ENCODE measurements at places on chromosomes 5 and 9.

- no peak for DNase-seq
Measured at GRCh38 chr9:2662496-2662895, 40.9 kb downstream of the VLDLR start.

DNA sequence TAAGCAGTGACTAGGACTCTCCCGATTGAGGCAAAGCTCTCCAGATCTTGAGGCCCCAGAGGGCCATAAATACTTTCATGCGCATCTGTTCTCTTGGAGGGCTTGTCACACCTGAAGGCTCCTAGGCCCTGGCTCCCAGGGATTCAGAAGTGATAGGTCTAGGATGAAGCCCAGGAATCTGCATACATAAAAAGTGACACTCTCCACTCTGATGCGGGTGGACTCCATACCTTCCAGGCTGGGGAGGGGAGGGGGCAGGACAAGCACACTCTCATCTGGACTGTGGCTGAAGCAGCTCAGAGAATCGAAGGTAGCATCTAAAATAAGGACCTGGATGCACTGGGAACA, 9.1 kb upstream of the CYSTM1 start:
- DNase-seq, result no peak

GRCh38 chr9:114653556-114654159, 3.9 kb downstream of the TEX53 start:
- peak; percentile 59 for DNase-seq

- DNase-seq, result no peak
Measured at GRCh38 chr5:132949136-132949535, 14.3 kb downstream of the AFF4 start.

- no peak for DNase-seq
Measured at GRCh38 chr9:86580688-86581087, 226.5 kb upstream of the TUT7 start.

DNA sequence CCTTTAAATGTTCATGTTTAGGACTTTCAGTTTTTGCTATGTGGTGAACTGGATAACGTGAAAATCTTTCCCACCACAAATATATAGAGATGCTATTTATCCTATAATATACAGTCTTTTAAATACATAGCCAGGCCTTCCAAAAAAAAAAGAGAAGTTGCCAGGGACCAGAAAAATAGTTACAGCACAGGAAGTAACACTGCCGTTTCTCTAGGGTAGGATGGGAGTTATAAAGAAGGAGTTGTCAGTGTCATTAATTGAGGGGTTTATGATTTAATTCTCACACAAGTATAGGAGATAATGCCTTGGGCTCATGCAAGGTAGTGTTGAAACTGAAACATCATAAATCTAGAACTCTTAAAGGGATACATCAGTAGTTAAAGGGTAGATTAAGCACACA, 83.9 kb downstream of the LRRC70 start:
- no peak for DNase-seq

GRCh38 chr9:32854271-32854670, 70.9 kb downstream of the TMEM215 start:
- DNase-seq, result no peak

DNA sequence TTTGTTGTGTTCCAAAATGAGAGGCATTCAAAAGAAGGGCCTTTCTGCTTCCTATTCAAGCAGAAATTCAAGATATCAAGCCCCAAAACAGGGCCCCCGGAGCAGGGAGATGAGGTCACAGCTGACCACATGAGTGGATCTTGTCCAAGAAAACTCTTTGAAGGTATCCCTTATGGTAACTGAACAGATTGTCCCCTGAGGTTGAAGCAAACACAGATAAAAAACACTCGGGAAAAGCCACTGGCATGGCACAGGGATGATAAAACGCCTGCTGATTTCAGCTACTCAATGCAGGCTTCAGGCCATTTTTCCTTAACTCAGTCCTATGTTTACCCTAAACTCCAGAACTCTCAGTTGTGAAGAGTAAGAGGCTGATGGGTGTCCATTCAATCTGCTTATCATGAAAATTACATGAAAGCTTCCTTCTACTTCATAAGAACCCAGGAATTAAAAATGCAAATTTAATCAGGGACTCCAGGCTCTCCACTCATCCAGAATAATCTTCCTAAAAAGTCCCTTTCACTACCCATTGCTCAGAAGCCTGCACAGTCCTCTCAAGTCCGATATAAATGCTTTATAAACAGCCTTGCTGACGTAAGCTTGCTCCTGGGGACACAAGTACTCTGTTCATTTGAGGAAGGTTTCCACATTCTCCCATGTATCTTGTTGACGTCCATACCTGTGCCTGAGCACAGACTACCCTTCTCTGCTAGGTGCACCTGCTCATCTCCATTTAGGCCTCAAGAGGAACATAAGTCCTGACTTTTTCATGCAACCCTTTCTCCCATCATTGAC, 35.9 kb upstream of the SLC1A3 start:
- no peak for DNase-seq

DNA sequence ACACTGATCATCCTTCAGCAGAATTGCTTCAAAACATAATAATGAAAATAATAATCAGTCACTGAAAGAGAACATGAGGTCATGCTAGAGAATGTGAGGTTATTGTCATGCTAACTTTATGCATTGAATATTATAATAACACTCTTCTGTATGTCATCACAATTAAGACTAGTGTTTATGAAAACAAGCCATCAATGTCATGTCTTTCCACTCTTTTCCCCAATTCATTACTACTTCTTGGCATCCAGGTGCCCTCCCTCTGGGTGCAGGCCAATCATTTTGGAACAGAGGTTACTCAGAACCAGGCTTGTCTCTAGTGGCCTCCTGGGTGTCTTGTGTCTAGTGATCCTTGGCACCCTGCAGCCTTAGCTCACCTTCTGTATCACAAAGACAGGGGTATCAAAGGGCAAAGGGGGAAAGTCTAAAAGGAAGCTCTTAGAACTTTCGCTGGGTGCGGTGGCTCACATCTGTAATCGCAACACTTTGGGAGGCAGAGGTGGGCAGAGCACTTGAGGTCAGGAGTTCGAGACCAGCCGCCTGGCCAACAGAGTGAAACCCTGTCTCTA, 217.6 kb upstream of the PIK3R1 start:
- DNase-seq, result no peak

DNA sequence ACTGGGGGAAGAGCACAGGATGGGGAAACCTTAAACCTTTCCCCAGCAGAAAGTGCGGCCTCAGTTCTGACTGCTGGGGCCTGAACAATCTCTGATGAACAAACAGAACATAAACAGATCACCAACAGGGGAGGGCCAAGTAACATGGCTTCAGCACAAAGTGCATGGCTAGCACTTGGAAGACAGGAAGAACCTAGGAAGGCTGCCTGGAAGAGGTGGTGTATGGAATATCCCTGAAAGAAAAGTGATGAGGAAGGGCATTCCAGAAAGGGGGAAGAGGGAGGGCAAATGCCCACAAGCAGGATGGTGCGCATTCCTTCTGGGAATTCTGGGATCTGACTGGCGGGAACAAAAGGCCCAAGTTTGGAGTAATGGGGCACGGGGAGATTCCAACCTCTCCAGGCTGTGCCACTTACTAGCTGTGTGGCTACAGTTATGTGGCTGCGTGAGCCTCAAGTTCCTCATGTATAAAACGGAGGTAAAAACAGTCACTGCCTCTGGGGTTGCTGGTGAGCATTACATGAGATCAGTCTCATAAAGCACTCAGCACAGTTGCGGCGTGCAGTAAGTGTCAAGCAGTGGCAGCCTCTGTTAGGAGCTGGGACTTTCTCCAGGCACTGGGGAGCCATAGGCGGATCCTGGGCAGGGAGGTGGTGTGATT, 1.6 kb downstream of the PDGFRB start:
- no peak for DNase-seq

DNA sequence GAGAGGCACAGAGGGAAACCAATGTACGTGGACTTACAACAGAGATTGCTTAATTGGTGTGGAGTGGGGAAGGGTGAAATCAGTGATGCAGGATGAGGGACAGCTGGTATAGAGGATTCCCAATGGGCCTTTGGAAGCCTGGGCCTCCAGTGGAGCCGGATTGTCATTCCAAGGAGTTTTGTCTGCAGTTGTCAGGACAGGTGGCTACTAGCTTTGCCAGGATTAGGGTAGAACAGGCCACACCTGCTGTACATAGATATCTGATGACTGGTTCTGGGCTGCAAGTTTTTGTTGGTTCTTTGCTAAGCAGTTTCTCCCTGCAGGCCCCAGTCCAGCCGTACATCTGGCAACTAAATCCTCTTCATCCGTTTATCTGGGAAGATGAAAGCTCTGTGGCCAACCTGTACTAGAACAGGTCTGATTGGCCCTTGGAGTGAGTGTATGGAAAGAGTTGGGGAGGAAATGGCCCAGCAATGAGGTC, 4.2 kb downstream of the SKP2 start:
- no peak for DNase-seq

- no peak for DNase-seq
Measured at GRCh38 chr9:21854119-21854518, 51.7 kb downstream of the MTAP start.

- DNase-seq, result no peak
Measured at GRCh38 chr5:1963941-1964451, 81.3 kb upstream of the IRX4 start.

DNA sequence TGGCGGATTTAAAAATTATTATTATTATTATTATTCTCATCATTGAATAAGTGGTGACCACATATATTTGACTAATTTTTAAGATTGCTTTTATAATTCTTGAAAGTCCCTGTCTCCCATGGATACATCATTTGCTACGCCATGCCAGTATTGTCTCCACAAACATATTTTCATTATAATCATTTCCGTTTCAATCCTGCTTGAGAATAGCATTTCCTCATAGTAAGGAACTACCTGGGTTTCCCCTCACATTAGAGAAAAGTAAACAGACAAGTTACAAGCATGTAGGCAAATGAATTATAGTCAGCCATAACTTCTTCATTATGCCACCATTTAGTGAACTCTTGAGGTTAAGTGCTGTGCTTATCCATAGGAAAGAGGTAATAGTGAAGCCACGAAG, 276.6 kb downstream of the NFIB start:
- DNase-seq, result no peak

DNA sequence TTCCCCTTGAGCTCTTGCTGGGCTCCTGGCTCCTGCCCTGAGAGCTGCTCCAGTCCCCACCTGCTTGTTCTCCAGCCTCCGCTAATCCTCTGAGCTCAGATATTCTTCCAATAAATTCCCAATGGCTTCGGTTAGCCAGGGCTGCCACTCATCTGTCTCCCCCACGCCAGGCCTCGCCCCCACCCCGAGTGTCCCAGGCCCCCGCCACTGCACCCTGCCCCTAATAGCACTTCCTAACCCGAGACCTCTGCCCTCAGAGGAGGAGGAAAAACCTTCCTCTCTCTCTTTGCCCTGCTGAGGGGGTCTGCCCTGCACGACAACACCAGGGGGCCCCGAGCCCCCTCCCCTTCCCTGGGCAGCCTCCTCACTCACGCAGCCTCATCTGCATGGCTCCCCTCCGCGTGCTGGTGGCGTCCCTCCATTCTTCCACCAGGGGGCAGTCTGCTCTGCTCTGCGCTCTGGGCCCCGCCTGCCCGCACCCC, 5.4 kb upstream of the LCN15 start:
- no peak for DNase-seq

DNA sequence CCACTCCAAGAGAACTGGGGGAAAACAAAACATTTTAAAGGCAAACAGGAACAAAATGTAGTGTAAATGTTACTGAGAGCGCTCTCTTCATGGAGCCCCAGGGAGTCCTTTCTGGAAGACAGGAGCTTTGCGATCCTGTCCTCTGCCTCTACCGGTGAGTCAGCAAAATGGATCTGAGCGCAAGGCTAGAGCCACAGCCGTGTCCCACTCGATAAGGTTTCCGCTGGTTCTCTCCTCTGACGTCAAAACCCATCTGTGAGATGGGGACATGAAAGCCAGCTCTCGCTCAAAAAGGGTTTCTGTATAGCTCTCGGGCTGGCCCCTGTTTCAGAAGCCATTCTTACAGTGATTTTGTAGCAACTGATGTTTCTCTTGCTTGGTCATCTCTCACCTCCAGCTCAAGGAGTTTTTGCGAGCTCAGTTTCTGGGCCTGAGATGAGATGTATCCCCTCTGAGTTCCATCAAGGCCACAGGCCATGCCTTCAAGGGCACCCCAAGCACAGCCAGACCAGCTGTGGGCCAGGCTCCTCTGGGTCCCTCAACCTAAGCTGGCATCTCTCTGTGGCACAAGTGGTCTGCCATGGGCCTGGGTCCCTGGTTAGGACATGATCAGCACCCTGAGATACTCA, 101.6 kb downstream of the FSTL4 start:
- no peak for DNase-seq

DNA sequence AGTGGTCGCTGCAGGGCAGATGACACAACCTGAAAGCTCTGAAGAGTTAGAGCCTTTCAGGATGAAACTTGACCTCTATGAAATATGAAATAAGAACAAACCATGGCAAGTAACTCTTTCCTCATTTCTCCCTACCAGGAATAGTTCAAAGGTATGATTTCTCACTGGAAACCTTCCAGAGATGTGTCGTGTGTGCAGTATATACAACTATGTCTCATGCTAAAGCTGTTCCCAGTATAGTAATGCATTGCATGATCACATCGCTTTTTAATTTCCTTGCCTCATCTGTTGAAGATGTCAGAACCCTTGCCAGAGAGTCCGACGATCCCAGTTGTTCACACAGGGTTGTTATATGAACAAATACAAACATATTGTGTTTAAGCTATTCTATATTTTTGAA, 45.8 kb upstream of the RGMB start:
- no peak for DNase-seq

- DNase-seq, result no peak
Measured at GRCh38 chr9:126173929-126174328, 152.7 kb upstream of the MVB12B start.

DNA sequence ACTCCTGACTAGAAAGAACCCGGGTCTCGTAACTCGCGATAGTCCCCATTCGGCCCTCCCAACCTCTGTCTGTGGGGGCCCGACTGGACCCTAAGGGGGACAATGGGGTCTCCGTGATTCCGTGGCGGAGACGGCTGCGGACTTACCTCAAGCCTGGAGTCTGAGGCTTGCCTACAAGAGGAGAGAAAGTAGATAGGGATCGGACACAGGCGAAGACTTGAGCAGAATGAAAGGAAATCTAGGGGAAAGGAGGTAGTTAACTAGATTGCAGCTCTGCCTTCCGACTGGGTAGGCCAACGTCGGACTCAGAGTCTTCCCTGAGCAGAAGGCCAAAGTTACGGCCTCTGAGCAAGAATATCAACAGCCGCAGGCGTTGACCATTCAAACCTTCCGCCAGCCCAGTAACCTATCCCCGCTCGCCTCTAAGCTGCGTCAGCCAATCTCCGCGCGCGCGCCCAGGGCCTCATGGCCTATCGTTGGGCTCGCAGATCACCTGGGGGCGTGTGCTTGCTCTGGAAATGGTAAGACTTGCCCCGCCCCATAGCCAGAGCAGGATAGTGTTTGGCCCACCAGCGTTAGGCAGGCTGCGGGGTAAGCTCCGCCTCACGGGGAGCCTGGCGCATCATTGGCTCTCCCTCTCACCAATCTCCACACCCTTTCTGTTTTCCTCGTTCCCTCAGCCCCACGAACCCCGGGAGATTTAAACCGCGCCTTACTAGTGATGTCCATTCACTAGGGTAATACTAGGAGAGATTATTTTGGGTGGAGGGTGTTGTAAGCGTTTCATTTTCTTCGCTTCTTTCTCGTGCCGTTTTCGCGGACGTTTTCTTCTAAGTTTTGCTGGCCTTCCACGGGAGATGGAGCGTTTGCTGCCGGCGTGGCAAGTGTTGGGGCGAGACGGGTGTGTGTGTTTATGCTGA, at the start of gene CDC25C:
Gene CDC25C (minus strand): TSS at position 356 of the 920 bp plus-strand sequence. CDS start 624 bp downstream, outside the sequence.
- peak; percentile 84 for DNase-seq

- DNase-seq, result no peak
Measured at GRCh38 chr5:178532236-178532635, 58.0 kb downstream of the COL23A1 start.

- no peak for DNase-seq
Measured at GRCh38 chr9:129509533-129509928, 111.4 kb downstream of the C9orf50 start.

GRCh38 chr5:128877476-128877875, 87.8 kb upstream of the SLC27A6 start:
- no peak for DNase-seq

All from C1 segment of cervical spinal cord (tissue), 14 donors.